ENCODE measurements at places on chromosomes 2 and 18.

GRCh38 chr18:6928359-6928758 lies 189.2 kb downstream of the LAMA1 start:
- no peak for DNase-seq

DNA sequence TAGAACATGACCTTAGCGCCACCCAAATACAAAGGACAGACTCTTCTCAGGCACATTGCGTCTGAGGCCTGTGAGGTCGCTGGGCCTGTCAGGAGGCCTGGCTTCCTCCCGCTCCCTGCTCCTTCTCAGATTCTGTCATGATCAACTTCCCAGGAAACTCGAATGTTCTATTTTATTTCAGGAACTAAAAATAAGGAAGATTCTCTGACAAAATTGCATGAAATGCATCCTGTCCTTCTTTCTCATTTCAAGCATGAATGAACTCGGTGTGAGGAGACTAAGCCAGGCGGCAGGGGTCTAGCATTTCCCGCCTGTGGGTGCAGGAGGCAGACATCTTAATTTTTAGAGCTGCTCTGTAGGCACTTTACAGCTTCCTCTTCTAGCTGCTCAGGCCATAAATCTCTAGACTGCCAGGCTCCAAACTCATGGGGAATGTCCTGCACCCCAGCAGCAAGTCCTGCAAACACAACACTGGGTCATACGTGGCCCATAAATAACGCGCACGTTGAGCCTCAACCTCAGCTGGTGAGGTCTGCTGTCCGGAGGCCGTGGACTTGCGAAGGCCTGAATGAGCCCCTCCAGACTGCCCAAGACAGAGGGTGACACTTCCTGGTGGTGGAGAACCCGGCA lies 109.7 kb upstream of the ZNF236 start:
- no peak for DNase-seq

DNA sequence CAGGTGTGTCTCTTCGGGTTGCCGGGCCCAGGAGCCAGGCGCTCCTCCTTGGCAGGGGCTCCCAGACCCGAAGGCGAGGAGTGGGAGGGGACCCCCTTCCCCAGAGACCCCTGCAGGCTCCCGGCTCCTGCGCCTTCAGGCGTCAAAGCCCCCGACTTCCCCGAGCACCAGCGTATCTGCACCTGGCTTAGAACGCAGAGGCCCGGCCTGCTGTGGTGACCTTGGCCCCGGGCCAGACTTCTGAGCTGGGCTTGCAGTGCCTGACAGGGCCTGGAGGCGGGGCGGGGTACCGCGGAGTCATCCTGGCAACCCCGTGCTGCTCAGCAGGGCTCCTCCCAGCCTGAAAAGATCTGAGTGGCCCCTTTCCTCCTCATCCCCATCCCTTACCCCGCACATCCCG lies 27.0 kb downstream of the SKA1 start:
- no peak for DNase-seq

- no peak for DNase-seq
These were observed 22.3 kb downstream of the KIAA1328 start for GRCh38 chr18:36851202-36851590.
